ENCODE measurements at places on chromosomes 12 and 14.

DNA sequence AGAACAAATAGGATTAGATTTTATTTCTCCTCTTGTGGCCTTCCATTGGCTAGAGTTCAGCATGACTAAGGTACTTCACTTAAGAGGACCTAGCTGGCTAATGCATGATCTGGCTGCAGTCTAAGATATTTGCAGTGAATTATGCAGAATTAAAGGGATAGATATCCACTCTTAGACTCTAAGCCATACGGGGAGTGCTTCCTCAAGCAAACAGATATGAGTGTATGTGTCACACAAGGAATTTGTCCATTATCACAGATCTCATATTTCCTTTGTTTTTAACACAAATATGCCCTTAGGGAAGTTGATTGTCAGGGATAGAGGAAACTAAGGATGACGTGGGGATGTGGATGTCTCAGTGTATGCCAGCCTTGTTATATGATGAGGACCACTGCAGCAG is 88.1 kb upstream of the DHRS4 start:
- no peak for DNase-seq

- no peak for DNase-seq
Measured at GRCh38 chr12:9649532-9649940, 20.0 kb upstream of the CLEC2D start.

DNA sequence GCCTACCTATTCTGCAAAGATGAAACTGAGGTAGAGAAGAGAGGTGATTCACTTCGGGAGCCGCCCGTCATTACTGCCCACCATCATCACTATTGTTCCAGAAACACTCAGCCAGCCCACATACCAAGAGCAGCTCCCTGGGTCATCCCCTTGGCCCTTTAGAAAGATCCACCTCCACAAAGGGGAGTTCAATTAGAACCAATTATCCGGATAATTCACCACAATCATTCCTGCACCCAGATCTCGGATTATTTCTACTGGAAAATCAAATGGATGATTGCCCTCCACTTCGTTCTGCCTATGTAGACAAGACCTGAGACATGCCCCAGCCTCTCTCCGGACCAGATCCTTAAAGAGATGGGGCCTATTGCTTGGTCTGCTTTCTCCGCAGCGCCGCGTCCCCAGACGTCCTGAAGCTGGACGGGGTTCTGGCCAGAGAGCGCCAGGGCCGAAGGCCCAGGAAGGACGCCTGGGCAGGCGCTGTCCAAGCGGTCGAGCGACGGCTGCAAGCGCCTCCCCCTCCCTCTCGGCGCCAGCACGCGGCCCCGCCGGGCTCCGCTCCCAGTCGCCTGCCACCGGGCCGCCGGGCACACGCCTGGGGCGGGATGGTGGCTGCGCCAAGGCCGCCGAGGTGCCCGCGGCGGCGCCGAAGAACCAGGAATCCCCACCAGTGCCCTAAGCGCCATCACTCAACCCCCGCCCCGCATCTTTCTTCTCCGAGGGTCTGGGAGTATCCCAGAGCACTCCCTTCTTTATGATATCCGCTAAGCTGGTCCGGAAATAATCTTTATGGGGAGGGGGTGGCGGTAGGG is 1.3 kb upstream of the ASCL1 start:
- no peak for DNase-seq

DNA sequence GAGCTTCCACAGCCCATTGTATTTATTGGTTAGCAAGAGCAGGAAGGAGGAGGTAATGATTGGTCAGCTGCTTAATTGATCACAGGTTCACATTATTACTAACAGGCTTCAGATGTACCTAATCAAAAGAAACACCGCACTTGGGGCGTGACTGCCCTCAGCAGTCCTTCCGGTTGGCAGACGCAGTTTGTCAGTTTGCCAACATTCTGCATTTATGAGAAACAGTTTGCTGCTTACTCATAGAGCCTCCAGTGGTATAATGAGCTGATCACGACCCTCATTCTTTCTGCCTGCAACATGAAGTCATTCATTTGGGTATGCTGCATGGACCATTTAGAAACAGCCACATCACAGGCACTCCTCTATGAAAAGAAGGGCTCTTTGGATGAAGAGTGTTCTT is 42.5 kb upstream of the PPM1H start:
- peak; percentile 63 for DNase-seq

- peak; percentile 80 for DNase-seq
Measured at GRCh38 chr12:75364919-75365318, 26.0 kb upstream of the GLIPR1L2 start.

GRCh38 chr12:29751676-29752075 is 32.1 kb downstream of the TMTC1 start:
- DNase-seq: no peak

- no peak for DNase-seq
Measured at GRCh38 chr12:18951218-18951617, 178.3 kb upstream of the PLEKHA5 start.

All from SK-N-MC (cell line).